Ovary (tissue), 10 donors: ENCODE measurements at places on chromosomes 6 and 20.
A peak's percentile ranks its signal among the peaks of the same experiment; 100 is the strongest.

DNA sequence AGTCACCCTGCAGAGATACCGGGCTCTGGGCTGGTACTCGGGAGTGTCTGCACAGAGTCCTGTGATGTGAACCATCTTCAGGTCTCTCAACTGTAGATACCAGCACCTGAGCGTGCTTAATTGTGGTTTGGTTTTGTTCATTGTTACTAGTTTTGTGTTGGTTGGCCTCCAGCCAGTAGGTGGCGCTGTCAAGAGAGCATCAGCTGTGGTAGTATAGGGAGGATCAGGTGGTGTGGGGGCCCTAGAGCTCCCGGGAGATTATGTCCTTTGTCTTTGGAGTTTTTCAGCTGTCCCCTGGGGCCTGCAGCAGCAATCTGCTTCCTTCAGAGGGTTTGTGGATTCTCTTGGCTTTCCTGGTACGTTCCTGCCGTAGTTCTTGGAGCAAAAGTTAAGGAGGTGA is 67.9 kb downstream of the CDYL start:
- DNase-seq = no peak

GRCh38 chr6:1622220-1622850 is 12.6 kb downstream of the FOXC1 start:
- DNase-seq = no peak

GRCh38 chr6:133632206-133632605 is 256.7 kb upstream of the TCF21 start:
- DNase-seq = no peak

- no peak for DNase-seq
These were observed 108.7 kb upstream of the LRFN2 start for GRCh38 chr6:40695750-40696415.

GRCh38 chr20:21092806-21093205 is 13.4 kb downstream of the LINC00237 start:
- no peak for DNase-seq

DNA sequence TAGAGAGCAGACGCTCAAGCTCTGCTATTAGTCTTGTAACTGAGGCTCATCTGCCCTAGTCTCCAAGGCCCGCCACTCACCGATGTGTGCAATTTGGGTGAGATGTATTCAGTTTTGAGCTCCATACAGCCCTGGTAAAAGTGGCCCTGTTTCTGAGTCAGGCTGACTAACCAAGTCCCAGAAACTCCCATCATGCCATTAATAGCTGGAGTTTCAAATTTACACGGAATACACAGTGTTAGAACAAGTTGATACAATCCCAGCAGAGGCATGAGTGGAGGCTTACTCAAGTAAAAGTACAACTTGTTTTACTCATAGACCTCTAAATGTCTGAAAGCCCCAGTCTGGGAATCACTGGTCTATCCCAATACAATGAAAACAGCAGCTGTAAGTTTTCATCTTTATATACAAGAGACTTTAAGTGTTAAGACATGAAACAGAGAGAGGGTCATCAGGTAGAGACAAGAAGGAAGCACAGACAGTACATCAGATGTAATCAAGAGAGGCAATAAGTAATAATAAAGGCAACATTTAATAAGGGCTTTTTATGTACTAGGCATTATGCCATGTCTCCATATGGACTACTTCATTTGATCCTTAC is 42.4 kb downstream of the RTN4IP1 start:
- no peak for DNase-seq

DNA sequence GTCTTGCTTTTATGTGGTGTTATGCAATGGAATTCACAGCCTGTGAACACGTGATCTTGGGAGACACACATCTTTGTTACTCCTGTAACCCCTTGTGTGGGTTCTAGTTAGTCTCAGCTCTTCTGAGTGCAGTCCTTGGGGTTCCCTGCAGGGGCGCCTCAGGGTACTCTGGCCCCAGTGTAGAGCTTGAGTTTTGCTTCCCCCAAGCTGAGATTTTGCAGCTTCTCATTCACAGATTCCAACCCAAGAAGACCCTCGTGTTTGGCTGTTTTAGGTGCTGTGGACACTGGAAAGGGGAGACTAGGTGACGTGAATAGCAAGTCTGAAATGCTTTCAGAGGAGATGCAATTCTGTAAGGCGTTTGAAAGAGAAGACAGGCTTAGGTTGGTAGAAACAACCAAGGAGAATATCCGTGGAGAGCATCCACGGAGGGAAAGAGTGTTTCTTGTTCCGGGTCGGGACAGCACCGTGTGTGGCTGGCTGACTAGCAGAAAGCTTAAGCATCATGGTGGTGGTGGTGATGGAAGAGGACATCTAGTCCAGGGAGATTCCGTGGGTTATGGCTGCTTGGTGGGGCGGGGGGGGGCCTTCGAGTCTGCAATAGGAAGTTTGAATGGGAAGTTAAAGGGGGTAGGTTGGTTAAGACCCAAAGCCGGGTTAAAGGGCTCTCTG is 30.1 kb downstream of the DUSP22 start:
- no peak for DNase-seq

DNA sequence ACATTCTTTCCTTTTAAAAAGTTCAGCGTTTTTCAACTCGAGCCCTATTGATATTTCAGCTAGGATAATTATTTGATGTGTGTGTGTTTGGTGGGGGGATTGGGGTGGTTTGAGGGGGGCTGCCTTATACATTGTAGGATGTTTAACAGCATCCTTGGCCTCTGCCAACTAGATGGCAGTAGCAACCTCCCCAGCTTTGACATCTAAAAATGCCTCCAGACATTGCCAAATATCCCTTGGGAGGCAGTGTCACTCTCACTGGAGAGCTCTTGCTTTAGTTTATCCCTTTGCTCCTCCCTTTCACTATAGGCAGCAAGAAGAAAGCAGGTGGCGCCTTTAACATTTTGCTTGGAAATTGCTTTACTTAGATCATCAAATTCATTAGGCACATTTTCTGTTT is 14.6 kb upstream of the TP53TG5 start:
- DNase-seq = no peak

DNA sequence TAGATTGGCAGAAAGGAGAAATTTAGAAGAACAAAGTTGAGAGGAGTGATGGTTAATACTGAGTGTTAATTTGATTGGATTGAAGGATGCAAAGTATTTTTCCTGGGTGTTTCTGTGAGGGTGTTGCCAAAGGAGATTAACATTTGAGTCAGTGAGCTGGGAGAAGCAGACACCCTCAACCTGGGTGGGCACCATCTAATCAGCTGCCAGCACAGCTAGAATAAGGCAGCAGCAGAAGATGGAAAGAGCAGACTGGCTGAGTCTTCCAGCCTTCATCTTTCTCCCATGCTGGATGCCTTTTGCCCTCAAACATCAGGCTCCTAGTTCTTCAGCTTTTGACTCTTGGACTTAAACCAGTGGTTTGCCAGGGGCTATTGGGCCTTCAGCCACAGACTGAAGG is 437.7 kb upstream of the AGPAT4 start:
- DNase-seq = no peak

DNA sequence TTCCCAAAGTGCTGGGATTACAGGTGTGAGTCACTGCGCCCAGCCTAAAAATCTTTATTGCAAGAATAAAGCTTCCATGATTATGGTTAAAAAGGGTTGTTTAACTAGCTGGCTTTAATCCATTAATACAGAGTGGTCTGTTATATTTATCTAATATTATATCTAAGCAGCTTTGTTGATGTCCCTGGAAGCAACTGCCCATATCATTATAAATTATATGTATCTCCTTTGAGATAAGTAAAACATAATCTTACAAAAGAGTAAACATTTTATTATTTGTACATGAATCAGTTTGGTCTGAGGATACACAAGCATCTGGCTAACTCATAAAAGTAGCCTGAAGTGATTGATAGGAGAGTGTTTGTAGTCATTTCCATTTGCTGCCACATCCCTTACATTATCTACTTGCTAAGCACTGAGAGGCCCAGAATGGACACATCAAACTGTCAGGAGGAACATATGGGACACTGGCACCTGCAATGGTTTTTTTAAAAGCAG is 46.9 kb downstream of the TRAF3IP2 start:
- DNase-seq = no peak

DNA sequence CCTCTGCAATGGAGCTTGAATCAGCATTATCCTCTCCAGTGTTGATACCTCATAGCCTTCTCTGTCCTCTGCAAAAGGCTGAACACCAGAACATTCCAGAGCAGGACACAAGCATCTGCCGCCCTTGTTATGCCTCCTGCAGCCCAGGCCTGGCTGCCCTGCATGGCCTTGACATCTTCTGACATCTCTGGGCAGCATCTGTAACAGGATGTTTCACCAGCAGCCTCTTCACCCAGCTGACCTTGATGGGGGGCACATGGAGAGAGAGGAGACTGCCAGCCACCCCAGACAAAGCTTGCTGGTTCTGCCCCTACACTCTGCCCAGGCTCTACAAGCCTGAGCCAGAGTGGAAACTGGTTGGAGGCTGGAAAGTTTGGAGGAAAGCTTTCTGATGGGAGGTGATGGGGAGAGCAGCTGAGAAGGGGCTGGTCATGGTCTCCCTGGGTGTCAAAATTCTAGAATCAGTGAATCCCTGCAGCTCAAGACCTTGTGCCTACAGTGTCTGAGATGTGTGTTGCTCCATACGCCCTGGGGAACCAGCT is 145.1 kb downstream of the MRPL14 start:
- no peak for DNase-seq

- no peak for DNase-seq
These were observed 35.1 kb downstream of the FRMD1 start for GRCh38 chr6:168043848-168044415.

GRCh38 chr6:3561725-3562124 is 104.9 kb upstream of the SLC22A23 start:
- DNase-seq = no peak

- DNase-seq = no peak
These were observed 142.0 kb upstream of the PMEPA1 start for GRCh38 chr20:57851796-57852195.

DNA sequence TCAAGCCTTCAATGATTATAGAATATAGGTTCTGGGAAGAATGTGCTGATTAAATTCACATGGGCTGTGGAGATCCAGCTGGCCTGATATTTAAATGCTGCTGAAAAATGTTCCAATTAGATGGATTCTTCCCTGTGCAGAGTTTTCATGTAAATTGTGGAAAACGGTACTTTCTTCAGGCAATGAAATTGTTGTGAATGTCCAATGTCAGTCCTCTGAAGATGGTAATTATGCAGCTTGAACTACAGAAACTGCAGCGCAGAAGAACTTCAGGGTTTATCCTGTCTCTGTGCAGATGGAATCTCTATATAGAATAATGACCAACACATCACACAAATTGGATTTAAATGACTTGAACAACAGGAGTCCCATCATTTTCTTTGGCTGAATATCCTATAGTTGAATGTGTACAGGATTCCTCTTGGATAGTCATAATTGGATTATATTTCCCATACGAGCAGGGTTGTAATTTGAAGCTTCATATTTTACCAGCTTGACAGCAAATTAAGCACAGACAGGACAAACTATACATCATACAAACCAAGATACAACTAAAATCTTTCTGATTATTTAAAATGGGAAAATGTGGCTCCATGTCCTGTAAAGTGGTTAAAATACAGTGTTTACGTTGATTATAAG is 82.3 kb downstream of the CAP2 start:
- no peak for DNase-seq

DNA sequence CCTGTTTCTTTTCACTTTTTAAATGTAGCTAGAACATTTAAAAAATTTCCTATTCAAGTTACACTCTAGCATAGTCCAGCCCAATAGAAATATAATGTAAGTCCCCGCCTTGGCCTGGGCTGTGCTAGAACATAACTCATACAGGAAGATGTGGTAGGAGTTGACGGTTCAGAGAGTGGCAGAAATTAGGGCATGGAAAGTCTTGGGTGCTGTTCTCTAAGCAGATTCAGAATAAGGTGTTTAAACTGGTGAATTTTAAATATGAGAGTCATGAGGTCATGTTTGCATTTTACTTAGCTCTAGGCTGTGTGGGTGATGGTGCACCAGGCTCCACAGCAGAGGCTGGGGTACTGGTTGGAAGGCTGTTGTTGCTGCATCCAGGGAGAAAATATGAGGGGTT is 256.5 kb downstream of the FARS2 start:
- no peak for DNase-seq

DNA sequence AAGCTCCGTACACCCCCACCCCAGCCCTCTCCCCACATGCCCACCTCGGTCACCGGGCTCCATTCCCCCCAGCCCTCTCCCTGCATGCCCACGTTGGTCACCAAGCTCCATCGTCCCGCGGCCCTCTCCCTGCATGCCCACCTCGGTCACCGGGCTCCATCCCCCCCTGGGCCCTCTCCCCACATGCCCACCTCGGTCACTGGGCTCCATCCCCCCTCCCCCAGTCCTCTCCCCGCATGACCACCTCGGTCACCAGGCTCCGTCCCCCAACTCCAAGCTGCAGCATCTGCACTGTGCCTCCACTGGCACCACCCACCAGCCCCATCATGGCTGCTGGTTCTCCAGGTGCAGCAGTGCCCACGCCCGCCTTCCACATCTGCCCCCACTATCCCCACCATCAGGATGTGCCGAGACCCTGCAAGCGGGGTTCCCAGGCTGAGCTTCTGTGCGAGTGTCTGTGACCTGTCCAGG is 16.8 kb downstream of the TAF4 start:
- DNase-seq = peak; percentile 30

- no peak for DNase-seq
These were observed 130.4 kb upstream of the TRAF3IP2 start for GRCh38 chr6:111736005-111736608.

GRCh38 chr20:62360854-62361798 is 6.0 kb downstream of the LAMA5 start:
- DNase-seq = peak; percentile 27

- no peak for DNase-seq
These were observed 866 bp upstream of the BTN3A3 start for GRCh38 chr6:26439151-26440125.

- no peak for DNase-seq
These were observed 3.4 kb upstream of the DLL1 start for GRCh38 chr6:170294298-170294730.

- DNase-seq = no peak
These were observed 92.9 kb downstream of the SAMD3 start for GRCh38 chr6:130129762-130130246.

GRCh38 chr6:150620244-150620643 is 20.6 kb downstream of the PLEKHG1 start:
- no peak for DNase-seq

DNA sequence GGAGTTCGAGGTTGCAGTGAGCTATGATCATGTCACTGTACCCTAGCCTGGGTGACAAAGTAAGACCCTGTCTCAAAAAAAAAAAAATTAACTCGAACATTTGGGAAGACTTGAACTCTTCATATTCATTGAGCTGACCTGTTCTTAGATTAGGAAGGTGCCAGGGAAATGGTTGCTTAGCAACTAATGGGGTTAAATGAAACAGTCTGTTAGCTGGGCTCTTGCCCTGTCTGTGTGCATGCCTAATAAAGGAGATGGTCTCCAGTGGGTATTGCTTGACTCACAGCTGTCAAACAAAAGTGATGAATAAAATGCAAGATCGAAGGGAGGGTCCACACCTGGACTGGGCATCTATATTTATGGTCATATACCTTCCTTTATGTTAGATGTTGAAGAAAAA is 101.8 kb downstream of the KLHL32 start:
- no peak for DNase-seq

GRCh38 chr6:91376686-91377085 is 789.8 kb upstream of the MAP3K7 start:
- DNase-seq = no peak
